IMR-90 (cell line): ENCODE measurements at places on chromosomes 4 and X. TPM values are rescaled to one million over a fixed set of nuclear protein-coding genes. Genes with fewer than 3 reads are reported as not detected.

DNA sequence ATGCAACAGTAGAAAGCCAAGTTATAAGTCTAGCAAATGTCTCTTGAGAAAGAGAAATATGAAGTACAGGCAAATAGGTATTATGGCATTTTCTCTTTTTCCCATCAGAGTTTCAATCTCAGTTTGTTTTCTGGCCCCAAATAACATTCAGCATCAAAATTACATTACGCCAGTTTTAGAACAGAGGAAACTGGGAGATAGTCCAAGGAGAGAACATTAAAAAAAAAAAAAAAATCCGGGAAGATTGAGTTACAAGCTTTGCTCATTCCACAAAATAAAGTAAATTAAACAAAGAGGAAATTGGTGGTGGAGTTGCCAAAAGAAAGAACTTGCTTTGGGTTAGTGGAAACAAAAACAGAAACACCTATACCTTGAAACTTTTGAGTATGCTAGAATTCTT lies 50.4 kb upstream of the IL13RA2 start:
- peak; percentile 35 for DNase-seq

GRCh38 chr4:89422441-89422990 lies 114.9 kb upstream of the GPRIN3 start:
- DNase-seq = no peak

NDST3 gene
- under 0.01 and 0.18 TPM in 2 replicates for total RNA-seq

BEND2 gene
- not detected in 2 replicates for total RNA-seq

GRCh38 chr4:120096508-120097297 lies 30.1 kb upstream of the MAD2L1 start:
- DNase-seq = peak; percentile 5

CENPVL1 gene
- not detected in 2 replicates for total RNA-seq

GRCh38 chr4:131207589-131207988 lies 1941.5 kb upstream of the PCDH10 start:
- no peak for DNase-seq

DNA sequence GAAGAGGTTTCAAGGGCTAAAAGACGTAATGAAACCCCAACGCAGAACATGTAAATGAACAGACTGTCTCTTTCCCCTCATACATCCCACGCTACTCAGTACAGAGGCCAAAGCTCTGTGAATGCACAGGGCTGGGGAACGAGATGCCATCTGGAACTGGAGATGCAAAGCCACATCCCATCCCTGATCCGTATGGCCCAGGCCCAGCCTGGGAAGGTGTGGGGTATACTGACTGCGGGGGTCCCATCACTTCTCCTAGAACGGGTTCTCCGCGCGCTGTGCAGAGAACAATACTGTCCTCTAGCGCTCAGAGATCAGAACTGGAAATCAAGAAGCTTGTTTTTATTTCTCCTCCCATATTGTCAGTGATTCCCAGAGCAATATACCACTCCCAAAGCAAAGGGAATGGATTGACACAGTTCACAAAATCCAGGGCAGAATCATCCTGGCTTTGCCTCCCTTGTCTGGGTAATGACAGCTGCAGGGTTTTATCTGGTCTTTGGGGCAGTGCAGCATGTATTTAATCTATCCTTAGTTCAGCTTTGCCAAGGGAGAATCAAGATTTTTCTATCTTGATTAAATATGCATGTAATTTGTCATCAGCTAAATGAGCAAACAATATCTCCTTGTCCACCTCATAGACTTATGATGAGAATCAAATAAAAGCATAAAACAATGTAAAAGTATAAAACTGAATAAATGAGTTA lies 47.3 kb upstream of the TLR3 start:
- DNase-seq = peak; percentile 20

GRCh38 chr4:105551965-105552746 lies at the start of gene ARHGEF38:
Gene ARHGEF38, plus strand, starts transcription at chr4:105552620. Its CDS starts 146 bp downstream, at chr4:105552766.
- DNase-seq = peak; percentile 7

ADAMTS3 gene
- total RNA-seq = 2.5 and 2.9 TPM in 2 replicates

GRCh38 chrX:101195442-101196173 lies 24.0 kb upstream of the DRP2 start:
- DNase-seq = peak; percentile 41

DNA sequence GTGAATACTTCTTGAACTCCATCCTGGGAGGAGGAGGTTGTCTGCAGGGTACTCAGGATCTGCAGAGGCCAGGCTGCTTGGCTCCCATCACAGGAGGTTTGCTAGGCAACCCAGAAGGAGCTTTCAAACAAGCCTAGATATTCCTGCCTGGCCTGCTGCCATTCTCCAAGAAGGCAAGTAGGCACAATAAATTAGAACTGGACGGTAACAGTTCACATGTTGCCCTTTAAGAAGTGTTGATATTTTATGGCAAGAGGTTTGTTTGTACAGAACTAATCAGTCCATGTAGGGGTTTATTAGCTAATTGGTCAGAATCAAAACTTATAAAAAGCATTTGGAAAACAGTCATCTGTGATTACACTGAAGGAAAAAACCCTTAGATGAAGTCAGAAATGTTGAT lies 39.3 kb downstream of the SYNPO2 start:
- DNase-seq = no peak

DNA sequence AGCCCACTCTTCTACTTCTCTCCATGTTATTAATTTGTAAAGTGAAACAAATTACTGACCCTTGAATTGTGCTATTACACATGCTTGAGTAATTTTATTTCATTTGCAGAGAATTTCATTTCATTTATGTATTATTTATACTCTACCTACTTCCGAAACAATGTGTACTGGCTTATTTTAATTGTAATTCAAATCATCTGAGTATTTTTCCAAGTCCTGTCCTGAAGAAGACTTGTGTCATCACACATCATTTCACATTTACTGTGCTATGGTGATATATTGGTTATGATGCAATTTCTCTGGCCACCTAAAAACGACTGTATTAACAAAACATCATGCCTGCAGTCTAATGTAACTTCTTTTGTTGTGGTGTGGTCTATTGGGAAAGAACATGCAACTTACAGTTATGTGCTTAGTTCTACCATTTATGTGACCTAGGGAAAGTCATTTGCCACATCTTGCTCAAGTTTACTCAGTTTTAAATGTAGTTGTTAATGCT lies 384.5 kb downstream of the RPA4 start:
- no peak for DNase-seq

DNA sequence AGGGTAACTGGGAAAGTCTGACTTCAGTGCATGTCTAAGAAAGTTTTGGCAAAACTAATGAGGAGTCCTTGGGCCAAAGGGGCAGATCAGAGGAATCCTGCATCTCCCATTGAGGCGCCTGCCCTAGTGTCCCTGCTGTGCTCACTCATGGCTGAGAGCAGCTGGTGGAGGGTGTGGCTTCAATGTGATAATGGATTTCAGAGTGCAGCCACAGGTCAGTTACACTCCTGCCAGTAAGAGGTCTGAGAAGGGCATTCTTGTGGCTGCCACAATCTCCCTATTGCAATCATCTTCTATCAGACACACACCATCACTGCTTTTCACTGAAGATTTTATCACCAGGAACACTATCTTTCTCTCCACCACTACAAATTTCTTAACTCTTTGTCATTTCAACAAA lies 457.1 kb downstream of the MID1IP1 start:
- DNase-seq = no peak

DNA sequence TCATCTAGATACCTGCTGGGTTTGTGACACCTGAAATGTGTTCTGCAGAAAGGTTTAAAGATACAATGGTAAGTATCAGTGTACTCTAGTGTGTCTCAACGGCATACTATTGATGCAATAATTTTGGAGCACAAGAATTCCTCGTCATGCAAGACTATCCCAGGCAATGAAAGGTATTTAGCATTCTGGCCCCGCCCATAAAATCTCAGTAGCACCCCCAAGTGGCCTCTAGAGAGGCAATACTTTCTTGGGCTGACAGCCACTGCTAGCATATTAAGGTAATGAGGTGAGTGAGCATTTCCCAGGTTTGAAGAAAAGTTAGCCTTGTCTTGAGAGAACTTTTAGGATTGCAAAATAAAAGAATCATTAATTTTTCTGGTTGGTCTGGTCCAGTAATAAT lies 24.0 kb downstream of the TAB3 start:
- no peak for DNase-seq

GRCh38 chr4:7904952-7905915 lies 34.4 kb downstream of the AFAP1 start:
- peak; percentile 94 for DNase-seq

DNA sequence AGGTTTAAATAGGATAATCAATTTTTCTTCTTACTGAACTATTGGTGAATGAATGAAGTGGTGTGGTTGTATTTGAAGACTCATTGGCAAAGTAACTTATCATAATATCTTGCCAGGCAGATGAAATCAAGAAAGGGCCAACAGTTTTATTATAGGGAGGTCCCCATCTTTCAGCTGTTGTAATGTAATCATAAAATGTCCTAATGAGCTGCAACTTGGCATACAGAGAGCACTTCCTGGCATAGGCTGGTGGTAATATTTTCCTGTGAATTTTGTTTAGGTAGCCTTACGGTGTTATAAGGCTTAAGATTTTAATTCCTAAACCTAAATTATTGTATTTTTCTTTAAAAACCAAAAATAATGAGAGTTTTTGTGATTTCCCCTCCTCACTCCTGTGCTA lies 17.5 kb downstream of the FHIP1A start:
- no peak for DNase-seq

TNIP3 gene
- total RNA-seq = 0.18 and 0.28 TPM in 2 replicates

DNA sequence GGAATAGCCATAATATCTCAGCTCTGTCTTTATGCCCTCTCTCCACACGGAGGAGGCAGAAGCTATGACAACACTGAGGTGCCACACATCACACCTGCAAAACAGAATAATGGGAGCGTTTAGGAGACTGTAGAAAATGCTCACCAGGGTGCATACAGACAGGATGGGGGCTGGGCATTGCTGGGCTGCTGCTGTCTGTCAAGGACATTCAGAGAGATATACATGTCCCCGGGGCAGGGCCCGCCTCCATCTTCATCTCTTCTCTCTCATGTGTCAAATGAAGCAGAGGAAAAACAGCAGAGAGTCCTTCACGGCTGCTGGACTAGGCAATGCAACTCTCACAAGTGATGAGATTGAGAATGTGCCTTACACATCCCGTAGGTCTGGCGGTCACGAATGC lies 65.3 kb upstream of the DHRSX start:
- DNase-seq = no peak

CFAP299 gene
- 1.1 and 1.9 TPM in 2 replicates for total RNA-seq

PRSS12 gene
- 51.1 and 62.2 TPM in 2 replicates for total RNA-seq

GRCh38 chr4:89836897-89837384 lies at the start of gene SNCA:
Gene SNCA, minus strand, starts transcription at chr4:89837161. Its CDS starts 1,494 bp downstream, at chr4:89835667.
- peak; percentile 21 for DNase-seq
